ENCODE measurements at places on chromosomes 12 and 14.

DNA sequence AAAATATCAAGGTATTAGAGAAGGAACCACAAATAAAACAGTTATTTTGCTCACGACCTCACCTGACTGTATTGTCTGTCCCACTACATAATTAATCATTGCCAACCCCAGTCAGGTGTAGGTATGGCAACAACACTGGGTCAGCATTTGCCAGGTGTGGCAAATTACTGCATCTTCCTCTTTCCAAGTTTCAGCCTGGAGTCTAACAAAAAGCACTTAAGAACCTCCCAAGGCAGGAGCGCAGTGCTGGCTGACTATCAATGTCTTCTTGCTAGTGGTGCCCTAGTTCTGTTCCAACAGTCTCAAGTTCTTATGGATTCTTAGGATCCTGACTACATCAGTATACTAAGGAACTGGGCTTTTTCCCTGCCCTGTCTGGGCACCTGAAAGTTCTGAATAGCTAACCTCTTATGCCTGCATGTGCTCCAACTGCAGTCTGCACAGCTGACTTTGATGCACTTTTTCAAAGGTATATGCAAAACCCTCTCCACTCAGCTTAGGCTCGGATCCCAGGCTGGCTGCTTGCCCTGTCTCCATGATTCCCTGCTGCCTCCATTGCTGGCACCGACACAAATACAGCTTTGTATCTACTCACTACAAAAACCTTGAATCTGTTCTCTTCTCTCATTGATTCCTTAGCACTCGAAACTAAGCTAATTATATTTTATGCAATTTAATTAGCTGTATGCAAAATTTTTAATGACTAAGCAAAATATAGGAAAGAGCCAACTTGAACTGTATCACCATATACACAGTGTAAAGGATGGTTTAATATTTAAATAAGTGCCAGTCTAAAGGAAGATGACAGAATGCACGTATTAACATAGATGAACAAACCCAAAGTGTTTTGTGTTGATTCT lies 113.3 kb downstream of the PRKD1 start:
- no peak for DNase-seq

DNA sequence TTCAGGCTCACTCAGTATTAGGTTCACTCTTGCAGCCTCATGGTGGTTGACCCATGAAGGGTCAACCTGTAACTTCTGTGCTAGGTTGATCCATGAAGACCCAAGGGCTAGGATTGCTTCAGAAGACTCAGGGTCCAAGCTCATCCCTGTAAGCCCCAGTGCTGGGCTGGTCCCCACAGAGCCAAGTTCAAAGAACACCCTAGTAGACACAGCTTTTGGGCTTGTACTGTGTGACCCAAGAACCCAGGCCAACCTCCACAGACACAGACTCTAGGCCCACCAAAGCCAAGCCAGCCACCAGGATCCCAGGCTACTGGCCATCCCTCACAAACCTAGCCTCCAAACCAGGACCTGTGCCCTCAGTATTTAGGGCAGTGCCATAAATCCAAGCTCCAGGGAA lies 1020.6 kb downstream of the SLC16A7 start:
- no peak for DNase-seq

- no peak for DNase-seq
These were observed 380.0 kb downstream of the ATP23 start for GRCh38 chr12:58321414-58321813.

GRCh38 chr12:14777271-14777670 lies 26.0 kb downstream of the WBP11 start:
- no peak for DNase-seq

GRCh38 chr14:86541972-86542371 lies 1012.0 kb downstream of the FLRT2 start:
- DNase-seq, result no peak

DNA sequence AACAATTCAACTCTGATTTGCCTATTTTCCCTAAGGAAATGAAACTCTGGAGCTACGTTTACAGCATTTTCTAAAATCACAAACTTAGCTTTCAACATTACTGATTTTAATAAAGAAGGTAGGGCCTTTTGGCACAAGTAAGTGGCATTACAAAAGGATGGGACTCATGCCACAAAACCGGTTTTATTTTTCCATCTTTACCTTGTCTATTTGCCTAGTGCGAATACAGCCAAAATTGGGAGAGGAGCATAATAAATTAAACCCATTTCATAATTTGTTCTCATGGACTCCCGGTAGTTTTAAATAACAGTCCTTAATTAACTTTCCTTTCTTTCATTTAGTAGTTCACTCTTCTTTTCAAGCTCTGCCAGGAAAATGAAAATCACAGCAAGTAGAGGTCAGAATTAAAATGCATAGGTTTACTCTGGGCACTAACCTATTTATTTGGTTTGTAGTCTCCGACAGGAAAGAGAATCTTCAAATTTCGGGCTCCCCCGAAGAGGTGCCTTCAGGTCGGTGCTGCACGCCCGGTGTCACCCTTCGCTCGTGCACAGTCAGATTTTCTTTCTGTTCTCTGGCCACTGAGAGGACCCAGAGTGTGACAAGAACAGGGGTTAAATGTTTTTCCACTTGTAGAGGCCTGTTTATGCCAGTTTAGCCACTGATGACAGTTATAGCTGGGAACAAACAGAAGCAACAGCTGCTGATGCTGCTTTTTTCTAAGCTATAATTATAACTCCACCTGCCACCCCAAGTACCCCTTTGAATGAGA lies at the start of gene BEST3:
BEST3 (minus strand) TSS at position 535 of the 772 bp plus-strand sequence. CDS start 1,505 bp downstream, outside the sequence.
- no peak for DNase-seq

DNA sequence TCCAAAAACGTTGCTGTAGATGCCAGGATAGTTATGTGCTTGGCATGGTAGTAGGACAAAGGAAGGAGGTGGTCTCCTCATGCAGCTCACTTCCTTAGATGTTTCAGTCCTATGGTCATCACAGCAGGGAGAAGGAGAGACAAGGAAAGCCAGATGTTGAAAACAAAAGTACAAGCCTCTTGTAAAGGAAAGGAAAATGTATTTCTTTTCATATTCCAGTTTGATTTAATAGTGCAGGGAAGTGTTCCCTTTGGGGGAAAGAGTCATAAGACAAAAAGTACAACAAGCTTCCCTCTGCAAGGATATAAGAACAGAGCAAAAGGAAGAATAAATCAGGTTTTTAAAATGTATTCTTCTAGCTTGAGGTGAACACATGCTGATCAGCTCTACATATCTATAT lies 8.6 kb upstream of the TMCC3 start:
- DNase-seq, result no peak

DNA sequence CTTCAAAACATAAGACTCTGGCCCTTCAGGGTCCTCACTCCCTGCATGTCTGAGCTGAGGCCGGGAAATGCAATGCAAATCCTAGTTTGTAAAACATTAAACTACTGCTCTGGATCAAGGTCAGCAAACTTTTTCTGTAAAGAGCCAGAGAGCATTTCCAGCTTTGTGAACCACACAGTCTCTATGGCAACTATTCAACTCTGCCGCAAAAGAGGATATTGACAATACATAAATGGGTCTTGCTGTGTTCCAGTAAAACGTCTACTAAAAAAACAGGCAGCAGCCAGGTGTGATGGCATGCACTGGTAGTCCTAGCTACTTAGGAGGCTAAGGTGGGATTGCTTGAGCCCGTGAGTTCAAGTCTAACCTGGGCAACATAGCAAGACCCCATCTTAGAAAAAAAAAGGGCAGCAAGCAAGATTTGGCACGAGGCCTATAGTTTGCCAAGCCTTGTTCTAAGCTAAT lies 22.3 kb downstream of the DDX24 start:
- DNase-seq, result no peak

DNA sequence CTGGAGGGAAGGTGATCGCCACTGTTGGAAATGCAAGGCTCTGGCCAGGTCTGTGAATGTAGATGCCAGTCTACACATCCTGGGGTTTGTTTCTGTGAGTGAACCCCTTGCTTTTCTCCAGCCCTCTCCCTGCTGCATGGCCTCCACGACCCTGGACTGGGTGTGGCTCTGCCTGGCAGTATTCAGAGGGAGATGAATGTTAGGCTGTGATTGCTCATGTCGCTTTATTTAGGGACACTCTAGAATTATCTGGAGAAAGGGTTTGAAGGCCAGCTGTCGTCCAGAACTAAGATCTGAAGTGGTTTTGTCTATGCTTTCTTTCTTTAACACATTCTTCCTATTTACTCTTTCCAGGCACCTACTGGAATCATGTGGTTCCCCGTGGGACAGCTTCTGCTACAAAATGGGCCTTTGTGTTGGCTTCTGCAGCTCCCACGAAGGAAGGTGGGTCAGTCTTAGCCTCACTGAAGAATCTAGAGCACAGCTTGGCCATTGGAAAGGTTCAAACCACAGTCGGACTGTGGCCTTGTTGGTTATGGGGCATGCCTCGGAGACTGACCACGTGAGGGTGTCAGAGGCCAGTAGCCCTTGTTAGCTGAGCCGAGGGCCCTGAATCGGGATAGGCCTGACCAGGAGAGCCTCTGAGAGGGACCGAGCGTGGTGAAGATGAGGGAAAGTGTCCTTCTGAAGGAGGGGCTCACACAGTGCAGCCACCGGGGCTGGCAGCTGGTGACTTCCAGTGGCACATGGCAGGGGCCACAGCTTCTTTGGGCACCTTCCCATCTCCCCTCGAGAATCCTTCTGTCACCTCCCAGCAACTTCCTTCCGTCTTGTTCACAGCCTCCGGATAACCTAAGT lies 59.1 kb downstream of the ANKRD9 start:
- no peak for DNase-seq

DNA sequence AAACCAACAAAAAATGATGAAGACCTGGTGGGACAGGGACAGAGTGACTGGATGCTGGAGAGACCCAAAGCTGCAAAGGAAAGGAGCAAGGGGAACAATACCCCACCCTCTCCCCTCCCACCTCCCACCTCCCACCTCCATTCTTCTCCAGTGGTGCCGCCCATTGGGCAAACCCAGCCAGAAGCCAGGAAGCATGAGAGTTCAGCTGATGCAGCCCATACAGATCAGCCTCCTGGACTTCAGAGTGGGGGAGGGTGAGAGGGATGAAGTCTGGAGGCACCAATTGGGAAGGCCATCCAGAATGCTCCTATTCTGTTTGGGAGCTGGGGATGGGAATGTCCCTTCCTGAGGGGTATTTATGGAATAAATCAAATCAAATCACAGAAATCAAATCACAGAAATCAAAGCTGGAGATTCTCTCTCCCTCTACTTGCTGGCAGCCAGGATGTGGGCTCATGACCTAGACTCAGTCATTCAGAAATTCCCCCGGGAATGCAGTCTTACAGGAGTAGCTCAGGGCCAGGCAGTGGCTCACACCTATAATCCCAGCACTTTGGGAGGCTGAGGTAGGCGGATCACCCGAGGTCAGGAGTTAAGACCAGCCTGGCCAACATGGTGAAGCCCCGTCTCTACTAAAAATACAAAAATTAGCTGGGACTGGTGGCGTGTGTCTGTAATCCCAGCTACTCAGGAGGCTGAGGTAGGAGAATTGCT lies 31.1 kb downstream of the IRF2BPL start:
- no peak for DNase-seq

DNA sequence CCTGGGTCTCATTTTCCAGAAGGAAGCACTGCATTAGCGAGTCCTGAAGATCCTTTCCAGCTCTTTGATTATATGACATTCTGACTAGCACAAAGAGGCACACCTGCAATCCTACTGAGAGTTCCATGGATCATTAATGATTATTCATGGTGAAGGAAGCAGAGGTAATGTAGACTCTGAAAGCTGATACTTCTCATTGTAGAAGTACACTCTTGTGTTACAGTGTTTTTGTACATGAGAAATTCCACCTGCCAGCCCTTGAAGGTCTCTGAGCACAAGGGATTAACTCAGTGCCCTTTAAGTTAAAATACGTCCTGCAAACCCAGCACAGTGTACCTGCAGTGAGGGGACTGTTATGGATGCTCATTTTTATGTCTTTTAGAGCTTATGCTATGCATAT lies 558.8 kb upstream of the FBXO33 start:
- no peak for DNase-seq

GRCh38 chr12:52876372-52876771 lies 27.6 kb upstream of the KRT78 start:
- DNase-seq, result no peak

DNA sequence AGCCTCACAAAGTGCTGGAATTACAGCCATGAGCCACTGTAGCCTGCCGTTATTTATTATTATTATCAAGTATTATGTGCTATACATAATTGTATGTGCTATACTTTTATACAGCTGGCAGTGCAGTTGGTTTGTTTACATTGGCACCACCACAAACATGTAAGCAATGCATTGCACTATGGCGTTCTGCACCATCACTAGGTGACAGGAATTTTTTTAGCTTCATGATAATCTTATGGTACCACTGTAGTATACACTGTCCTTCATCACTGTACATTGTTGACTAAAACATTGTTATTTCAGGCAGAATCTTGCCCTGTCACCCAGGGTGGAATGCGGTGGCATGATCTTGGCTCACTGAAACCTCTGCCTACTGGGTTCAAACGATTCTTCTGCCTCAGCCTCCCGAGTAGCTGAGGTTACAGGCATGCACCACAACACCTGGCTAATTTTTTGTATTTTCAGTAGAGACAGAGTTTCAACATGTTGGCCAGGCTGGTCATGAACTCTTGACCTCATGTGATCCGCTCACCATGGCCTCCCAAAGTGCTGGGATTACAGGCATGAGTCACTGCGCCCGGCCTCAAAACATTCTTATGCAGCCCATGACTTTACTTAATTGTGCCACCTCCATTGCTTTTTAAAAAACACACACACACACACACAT lies 17.1 kb downstream of the MRPL42 start:
- DNase-seq, result no peak

DNA sequence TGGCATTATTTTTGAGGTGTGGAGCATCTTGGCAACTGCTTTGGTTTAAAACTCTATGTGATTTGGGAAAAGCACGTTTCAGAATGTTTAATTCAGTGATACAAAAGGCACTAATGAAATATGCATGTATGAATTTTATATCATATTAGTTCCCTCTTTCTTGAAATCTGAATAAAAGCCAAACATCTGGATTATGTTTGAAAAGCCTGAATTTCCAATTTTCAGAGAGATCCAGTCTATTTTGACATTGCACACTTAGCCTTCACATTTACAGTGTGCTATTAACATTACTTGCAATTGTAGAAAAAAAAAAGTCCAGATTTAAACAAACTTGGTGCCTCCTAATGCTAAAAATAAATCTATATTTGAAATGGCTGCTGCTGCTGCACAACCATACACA lies 219.1 kb upstream of the NPAS3 start:
- DNase-seq, result no peak

DNA sequence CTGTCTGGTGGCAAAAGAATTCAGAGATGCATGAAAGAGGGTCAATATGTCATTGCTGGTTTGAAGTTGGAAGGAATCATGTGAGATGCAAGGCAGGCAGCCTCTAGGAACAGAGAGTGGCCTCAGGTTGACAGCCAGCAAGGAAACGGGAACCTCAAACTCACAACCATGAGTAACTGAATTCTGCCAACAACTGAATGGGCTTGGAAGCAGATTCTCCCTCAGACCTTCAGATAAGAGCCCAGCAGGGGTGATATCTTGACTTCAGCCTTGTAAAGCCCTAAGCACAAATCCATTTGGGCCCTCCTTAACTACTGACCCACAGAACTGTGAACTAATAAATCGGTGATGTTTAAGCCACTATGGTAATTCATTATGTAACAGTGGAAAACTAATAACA lies 35.8 kb downstream of the USP15 start:
- DNase-seq, result no peak

GRCh38 chr12:64054079-64054520 lies 168.0 kb downstream of the KICS2 start:
- no peak for DNase-seq

Data from esophagus squamous epithelium (tissue), 5 donors.